NCI-H524 treated with DMSO at 0.1 percent for 48 hours (cell line): ENCODE measurements at places on chromosomes 5 and 9.

- no peak for DNase-seq
Measured at GRCh38 chr5:110718311-110718710, 8.2 kb downstream of the TMEM232 start.

DNA sequence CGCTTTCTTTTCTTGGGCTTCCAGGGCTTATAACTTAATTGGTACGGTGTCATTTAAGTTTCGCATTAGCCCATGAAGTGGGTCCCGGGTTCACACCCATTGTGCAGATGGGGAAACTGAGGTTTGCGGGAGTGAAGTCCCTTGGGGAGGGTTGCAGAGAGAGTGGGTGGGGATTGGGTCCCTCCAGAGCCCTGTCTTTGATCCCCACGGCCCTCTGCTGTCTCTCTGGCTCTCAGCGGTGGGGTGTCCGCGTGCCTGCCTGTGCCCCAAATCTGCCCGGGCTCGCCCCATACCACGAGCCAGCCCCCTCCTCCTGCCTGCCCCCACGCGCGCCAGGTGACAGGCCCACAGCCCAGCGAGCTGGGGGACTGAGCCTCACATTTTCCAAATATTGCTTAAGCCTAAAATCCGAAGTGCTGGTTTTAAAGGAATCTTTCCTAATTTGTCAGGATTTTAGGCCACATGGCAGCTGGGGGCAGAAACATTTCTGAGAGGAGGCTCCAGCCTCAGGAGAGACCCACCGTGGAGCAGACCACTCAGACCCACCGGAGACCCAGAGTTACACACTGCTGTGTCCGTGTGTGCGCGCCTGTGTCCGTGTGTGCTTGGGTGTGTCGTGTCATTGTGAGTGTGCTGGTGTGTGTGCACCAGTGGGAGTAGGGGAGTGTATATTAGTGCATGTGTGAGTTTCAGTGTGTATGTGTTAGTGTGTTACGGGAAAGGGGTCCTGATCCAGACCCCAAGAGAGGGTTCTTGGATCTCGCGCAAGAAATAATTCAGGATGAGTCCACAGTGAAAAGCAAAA is 159.5 kb upstream of the IER5L start:
- no peak for DNase-seq

DNA sequence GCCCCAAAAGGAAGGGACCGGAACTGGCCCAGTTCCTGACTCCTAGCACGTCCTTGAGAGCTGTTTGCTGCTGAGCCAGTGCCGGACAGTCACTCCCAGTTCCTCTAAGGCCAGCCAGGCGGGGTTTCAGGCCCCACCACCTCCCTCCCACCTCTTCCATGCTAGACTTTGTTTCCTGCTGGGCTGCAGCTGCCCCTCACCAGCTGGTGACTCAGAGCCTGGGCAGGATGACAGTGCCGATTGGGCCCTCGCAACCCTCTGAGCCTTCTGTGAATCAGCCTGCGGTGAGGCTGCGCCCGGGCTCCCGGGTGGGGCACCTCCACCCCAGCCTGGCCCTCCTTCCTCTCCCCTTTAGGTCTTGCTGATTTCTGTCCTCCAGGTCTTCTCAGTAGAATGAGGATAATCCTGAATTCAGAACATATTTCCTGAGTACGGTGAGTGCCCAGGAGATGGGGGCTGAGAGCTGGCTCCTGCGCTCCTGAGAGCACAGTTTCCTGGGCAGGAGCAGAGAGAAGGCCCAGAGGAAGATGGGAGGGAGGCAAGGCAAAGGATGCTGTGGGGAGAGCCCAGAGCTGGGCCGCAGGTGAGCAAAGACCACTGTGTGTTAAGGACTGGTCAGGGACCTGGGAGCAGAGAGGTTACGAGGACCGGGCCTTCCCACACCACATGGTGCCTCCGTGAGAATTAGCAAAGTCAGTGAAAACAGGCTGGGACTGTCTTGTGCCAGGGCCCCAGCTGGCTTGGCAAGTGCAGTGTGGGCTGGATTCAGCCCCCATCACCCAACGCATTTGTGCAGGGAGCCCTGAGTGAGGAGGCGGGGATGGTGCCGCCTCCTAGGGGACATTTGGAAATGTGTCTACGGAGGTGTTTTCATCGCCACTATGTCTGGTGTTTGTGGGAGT is 32.9 kb upstream of the STXBP1 start:
- DNase-seq = peak; percentile 80

DNA sequence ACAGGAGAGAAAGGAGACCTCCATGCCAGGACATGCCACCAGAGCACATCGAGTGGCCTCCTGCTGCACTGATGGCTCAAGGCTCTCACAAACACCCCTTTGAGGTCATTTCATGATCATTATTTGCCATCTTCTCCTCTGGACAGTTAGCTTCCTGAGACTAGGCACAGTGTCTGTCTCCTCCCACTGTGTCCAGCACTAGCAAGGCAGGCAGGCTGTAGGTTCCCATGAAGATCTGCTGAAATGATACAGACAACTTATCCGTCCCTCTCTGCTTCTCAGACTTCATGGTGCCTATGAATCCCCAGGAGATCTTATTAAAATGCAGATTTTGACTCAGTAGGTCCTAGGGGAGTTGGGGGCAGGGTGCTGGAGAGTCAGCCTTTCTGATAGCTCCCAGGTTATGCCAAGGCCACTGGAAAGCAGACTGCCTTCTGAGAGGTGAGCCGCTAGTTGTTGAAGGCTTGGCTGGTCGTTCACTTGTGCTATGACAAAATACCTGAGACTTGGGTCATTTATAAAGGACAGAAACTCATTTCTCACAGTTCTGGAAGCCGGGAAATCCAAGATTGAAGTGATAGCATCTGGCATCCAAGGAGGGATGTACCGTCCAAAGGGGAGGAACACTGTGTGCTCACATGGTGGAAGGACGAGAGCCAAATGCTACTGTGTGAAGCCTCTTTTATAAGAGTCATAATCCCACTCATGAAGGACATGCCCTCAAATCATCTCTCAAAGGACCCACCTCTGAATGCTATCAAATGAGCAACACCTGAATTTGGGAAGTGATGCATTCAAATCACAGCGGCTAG is 183.4 kb downstream of the SPOCK1 start:
- no peak for DNase-seq

DNA sequence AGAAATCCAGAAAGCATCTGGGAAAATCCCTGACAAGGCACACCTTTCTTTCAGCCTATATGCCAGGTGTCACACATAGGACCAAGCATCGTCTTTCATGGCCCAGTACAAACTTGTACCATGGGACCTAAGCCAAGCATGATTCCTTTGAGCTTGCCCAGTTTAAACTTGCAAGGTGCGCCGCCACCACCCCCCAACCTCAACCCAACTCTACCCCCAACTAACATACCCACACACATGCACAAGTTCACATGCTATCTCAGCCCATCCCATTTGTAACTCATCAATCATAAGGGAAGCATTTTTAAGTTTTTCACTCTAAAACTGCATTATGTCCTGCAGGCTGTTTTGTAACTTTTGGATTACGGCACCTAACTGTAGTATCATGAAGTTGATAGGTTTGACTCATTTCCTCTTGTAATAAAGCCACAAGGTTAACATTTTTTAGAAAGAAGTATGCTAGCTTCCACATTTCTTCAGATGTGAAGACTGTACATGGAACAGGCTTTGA is 145.9 kb upstream of the FST start:
- no peak for DNase-seq

DNA sequence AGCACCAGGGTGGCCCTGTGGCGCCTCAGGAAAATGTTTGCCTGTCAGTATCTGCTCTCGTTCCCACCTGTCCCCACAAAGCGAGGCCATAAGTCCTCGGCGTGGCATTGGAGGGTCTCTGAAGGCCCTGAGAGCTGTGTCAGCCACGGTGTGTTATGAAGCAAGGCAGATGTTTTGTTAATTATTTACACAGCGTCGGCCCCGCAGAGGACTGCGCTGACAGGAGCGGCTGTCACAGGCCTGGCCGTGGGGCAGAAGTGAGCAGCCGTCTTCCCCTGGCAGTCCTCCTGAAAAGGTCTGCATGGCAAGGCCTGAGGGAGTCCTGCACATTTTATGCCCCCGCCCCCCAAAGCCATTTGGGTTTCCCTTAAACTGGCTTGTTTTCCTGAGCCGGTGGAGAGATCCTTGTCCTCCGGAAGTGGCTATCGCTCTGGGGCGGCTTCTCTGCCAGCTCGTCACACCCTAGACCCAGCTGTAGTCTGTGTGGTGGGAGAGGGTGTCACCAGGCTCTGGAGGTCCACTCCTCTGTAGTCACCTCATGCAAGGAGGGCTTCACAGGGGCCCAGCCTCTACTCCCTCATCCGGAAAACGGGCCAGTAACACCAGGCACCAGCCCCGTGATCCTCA is 6.2 kb downstream of the NEK6 start:
- no peak for DNase-seq

DNA sequence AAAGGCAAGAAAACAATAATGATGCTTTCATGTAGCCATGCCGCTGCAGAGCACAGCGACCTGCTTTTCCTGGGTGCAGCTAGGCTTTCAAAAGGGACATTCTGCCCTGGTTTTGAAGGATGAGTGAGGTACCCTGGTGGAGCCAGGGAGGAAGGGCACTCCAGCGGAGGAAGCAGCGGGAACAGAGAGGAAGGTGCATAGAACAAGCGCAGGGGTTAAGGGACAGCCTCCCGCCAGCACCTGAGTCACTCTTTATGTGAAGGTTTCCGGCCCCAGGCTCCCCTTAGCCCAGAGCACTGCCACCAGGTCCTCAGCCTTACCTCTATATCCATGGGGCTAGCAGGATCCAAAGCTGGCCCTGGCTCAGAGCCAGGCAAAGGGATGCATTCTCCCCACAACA is 221.1 kb downstream of the CDK5RAP2 start:
- DNase-seq = no peak

- no peak for DNase-seq
Measured at GRCh38 chr9:8734760-8735159, 935.2 kb upstream of the DMAC1 start.

- no peak for DNase-seq
Measured at GRCh38 chr5:133408322-133408721, 204.0 kb downstream of the FSTL4 start.

DNA sequence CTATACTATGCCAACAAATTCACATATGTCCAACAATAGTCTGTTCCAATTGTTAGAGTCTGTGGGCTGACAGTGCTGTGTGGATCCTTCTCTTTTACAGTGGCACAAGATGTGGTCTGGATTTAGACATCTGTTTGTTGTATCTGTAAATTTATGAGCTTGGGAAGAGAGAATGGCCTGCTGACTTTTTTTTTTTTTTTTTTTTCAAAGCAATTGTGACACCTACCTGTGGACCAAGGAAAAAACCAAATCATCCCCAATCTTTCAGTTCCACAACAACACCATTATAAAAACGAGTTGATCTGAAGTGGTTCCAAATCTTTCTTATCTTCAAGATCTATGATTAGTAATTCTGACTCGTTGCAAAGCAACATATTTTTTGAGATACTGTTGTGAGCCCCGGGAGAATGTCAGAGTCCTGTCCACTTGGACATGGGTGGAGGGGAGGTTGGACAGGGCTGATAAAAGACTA is 4.9 kb downstream of the IRX2 start:
- no peak for DNase-seq

- DNase-seq = no peak
Measured at GRCh38 chr5:161009194-161009593, 157.2 kb upstream of the ATP10B start.

DNA sequence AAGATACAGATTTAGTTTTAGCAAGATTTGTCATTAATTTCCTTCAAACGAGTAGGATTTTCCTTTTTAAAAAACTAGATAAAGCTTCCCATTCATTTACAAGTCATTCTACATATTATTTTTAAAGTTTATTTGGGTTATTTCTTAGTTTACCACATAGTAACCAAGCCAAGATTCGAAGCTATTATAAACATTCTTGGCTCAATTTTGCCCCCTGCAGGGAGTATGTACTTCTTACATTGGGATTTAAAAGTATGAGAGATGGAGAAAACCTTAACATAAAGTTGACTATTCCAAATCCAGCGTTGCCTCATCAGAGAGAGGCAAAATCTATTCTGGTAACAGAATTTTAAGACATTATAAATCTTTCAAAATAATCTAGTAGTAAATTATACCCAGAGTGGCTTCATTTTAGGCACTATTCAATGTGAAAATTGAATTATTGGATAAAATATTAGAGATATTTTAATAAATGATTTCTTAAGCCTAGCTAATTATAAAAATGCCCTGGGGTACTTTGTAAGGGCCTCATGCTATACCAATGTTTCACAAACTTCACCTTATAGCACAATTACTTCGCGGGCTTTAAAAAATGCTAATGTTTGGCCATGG is 39.1 kb downstream of the FBN2 start:
- no peak for DNase-seq

DNA sequence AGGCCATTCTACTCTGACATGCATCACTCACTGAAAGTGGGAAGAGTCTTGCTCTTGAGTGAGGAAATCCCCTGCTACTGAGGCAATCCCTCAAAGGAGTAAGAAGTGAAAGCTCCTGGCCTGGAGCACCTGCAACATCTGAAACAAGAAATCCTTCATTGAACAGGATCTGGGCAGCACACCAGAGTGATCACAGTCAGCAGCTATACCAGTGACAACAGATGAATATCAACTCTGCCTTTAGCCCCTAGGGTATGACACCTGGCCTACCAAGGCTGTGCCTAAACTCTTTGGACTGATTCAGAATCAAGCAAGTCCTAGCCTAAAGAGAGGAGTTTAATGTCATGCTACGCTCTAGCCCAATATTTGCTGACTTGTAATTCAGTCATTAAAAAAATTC is 156.2 kb upstream of the CCDC152 start:
- DNase-seq = no peak

DNA sequence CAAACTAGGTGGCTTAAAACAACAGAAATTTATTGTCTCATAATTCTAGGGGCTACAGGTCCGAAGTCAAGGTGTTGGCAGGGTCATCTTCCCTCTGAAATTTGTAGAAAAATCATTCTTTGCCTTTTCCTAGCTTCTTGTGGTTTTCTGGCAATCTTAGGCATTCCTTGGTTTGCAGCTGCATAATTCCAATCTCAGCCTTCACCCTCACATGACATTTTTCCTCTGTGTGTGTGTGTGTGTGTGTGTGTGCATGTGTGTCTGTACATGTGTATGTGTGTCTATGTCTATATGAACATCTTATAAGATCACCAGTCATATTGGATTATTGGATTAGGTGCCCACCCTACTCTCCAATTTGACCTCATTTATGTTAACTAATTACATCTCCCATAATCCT is 330.6 kb downstream of the CHSY3 start:
- no peak for DNase-seq

DNA sequence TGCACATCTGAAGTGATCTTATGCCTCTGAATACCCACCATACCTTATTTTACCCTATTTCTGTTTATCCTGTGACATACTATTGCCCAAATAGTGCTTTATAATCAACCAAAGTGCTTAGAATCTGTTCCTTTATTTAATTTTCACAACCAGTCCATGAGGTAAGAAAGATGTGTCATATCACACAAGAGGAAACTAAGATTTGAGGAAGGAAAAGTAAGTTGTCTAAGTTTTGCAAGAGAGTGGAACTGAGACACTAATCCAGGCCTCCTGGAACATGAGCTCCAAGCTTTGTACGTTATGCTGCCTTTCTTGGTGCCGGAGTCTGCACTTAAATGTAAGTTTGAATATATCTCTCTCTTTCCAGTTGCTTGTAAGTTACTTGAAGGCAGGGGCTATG is 17.2 kb downstream of the KDM3B start:
- no peak for DNase-seq

- no peak for DNase-seq
Measured at GRCh38 chr5:113215401-113216060, 219.3 kb downstream of the TSSK1B start.
